Central memory CD8-positive, alpha-beta T cell (primary cell): ENCODE measurements at places on chromosomes 6 and 20.

- DNase-seq, result no peak
Measured at GRCh38 chr20:5551621-5552020, 198.6 kb upstream of the SHLD1 start.

DNA sequence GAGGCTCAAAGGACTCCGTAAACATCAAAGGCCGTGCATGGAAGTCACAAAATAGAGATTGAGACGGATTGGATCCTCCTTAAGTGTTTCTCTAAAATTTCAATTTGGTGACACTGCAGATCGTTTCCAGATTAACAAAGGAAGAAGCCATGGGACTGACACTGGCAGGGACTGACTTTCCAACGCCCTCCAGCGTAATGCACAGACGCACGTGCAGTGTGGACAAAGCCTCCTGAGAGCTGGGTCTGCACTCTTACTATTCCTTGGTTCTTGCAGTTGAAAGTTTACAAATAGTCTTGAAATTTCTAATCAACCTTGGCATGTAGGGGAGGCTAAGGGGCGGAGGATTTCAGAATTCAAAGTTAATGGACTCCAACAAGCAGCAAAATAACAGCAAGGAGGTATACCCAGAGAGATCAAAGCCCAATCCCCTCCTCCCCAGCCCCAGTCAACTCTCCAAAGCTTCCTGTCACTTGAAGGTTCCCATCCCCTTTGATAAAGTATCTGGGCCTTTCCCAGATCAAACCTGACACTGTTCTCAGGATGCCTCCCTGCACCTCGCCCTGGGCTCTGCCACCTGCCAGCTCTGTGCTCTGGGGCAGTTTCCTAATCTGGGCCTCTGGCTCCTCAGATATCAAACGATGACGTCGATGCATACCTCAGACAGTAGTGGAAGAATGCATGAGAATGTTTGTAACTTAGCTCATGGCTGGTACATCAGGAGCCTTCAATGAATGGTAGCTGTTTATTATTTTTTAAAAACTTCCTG is 106.5 kb upstream of the TRAF3IP2 start:
- DNase-seq, result no peak

GRCh38 chr20:50286609-50287008 is 96.0 kb downstream of the CEBPB start:
- DNase-seq, result no peak

DNA sequence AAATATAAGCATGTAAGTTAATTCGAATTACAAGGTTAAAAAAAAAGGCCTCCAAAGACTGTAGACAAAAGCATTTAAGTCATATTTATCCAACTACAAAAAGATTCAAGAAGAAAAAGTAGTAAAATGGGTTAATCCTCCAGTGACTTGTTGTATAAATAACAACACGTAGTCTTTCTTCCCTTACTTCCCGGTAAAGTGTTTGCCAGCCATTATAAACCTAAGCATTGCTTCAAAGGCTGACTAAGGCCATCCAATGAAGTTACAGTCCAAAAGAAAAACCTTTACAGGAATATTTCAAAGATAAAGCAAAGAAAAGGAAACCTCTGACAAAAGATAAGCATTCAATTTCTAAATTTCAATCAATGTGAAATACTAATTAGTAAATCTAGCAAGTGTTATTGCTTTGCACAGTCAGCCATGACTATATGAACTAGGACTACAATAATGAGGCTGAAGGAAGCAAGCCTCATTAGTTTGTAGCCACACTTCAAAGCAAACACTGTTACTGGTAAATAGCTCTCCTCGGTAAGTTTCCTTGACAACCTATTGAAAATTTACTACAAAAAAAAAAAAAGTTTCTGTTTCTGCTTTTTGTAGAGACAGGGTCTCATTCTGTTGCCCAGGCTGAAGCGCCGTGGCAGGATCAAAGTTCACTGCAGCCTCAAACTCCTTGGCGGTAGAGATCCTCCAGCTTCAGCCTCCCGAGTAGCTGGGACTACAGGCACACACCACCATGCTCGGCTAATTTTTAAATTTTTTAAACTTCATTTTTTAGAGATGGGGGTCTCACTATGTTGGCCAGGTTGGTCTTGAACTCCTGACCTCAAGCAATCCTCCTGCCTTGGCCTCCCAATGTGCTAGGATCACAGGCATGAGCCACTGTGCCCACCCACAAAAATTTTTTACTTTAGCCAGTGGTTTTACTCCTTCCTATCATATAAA is 46.0 kb downstream of the NUDT3 start:
- no peak for DNase-seq

DNA sequence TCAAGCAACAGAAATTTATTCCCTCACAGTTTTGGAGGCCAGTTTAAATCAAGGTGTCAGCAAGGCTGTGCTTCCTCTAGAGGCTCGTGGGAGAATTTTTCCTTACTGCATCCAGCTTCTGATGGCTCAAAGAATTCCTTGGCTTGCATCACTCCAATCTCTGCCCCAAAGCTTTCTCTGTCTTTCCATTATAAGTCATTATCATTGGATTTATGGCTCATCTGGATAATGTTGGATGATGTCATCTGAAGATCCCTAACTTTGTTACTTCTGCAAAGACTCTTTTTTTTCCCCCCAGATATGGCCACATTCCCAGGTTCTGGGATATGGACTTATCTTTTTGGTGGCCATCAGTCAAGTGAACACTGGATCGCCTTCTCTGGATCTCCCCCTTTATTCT is 146.3 kb upstream of the B3GAT2 start:
- DNase-seq, result no peak

DNA sequence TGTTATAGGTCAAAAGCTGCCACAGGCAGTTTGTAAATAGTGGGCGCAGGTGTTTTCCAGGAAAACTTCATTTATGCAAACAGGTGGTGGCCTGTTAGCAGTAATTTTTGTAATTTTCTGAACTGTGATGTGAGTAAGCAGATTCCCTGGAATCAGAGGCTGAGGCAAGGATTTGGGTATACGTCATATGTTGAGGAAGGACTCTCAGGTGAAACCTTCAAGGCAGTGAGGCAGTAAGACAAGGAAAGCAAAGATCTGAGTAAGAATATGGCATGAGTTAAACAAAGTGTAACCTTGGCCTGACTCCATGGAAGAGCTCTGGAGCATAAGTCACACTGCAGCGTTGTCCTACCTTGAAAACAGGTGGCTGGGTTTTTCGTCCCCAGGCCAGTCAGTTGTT is 291.1 kb upstream of the BTBD3 start:
- DNase-seq, result no peak

DNA sequence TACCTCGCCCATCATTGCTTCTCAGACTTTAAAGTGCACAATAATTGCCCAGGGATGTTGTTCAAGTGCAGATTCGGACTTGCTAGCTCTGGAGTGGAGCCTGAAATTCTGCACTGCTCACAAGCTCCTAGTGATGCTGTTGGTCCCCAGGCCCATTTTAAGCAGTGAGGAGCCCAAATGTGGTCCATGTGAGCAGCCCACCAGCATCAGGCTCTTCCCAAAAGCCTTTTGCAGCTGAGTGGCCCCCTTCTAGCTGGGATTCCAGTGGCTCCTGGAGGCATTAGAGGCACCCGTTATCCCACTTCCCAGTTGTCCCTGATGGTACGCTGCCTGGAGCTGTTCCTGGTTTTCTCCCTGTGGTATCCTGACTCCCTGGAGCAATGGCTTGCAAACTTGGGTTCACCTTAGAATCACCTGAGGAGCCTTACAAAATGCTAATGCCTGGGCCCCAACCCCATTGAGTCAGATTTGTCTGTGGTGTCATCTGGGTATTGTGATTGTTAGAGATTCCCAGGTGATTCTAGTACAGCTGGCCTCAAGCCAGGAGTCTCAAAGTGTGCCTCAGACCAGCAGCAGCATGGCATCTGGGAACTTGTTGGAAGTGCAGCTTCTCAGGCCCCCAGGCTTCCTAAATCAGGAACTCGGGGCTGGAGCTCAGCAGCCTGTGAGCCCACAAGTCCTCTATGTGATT is 186.9 kb upstream of the SLC24A3 start:
- DNase-seq, result no peak

DNA sequence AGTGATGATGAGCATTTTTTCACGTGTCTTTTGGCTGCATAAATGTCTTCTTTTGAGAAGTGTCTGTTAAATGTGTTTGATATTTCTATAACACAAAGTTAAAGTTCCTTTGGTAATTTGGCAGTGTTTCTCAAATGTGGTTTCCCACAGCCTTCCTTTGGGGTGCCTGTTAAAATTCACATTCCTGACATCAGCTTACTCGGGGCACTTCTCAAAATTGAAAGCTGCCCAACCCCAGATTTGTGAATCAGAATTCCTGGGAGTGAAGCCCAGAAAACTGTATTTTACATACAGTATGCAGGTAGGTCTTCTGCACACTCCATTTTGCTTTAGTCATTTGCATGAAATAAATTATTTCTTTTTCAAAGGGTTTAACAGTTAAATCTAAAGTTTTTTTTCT is 207.9 kb downstream of the GMPR start:
- no peak for DNase-seq

DNA sequence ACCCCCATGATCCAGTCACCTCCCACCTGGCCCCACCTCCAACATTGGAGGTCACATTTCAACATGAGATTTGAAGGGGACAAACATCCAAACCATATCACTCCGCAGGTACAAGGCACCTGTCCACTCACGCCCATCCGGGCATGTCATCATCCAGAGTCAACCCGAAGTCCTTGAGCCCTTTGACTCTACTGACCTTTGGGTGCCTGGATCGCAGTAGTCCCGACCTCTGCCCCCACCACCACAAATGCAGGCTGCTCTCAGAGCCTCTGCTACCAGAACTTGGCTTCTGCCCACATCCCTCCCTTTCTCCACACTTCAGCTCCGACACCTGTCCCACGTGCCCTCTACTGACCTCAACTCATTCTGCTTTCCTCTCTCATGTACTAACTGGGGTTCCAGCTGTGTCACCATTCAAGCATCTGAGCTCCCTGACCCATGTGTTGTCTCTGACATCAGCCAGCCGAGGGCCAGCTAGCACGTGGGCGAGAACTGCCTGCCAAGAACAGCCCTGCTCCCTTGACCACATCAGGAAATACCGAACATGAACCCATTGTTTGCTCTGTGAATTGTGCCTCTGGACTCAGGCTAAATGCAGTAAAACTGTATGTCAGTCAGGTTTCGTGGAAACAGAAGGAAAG is 498.3 kb upstream of the SULF2 start:
- no peak for DNase-seq
